ENCODE measurements at places on chromosomes 11 and 22. TPM values are rescaled to one million over a fixed set of nuclear protein-coding genes. Genes with fewer than 3 reads are reported as not detected.

SCUBE1 gene
- 0.33 TPM for total RNA-seq

OSBP2 gene
- total RNA-seq: 2.5 TPM

TEX54 gene
- total RNA-seq: not detected

PATE2 gene
- not detected for total RNA-seq

DKK3 gene
- total RNA-seq: 83.6 TPM

CNTF gene
- 1.2 TPM for total RNA-seq

INS gene
- not detected for total RNA-seq

DNAJB7 gene
- total RNA-seq: not detected

MUC2 gene
- 2.9 TPM for total RNA-seq

WNT11 gene
- total RNA-seq: 6.8 TPM

HOATZ gene
- total RNA-seq: not detected

SF3B2 gene
- total RNA-seq: 91.0 TPM

PRAME gene
- total RNA-seq: 0.16 TPM

C1QTNF6 gene
- total RNA-seq: 5.5 TPM

AMOTL1 gene
- total RNA-seq: 161 TPM

OR10D3 gene
- total RNA-seq: not detected

GAL3ST1 gene
- total RNA-seq: 0.68 TPM

IGF2 gene
- 13.9 TPM for total RNA-seq

KRTAP5-1 gene
- not detected for total RNA-seq

APOBEC3F gene
- total RNA-seq: 10.2 TPM

OR6A2 gene
- not detected for total RNA-seq

KRTAP5-11 gene
- total RNA-seq: not detected

ALX4 gene
- not detected for total RNA-seq

SLC22A25 gene
- not detected for total RNA-seq

SLC29A2 gene
- 0.41 TPM for total RNA-seq

MS4A6E gene
- total RNA-seq: not detected

All from sigmoid colon (tissue), 7 donors.